Adrenal gland (tissue), 19 donors: ENCODE measurements at places on chromosomes 5 and 9. TPM values are rescaled to one million over a fixed set of nuclear protein-coding genes. Genes with fewer than 3 reads are reported as not detected.

Gene ROPN1L
- not detected for total RNA-seq

Gene ZNF608
- 17.0 TPM for total RNA-seq

Gene DIPK1B
- 10.8 TPM for total RNA-seq

Gene TPPP
- total RNA-seq, result 9.1 TPM
